ENCODE measurements at places on chromosomes 2 and 18. TPM values are rescaled to one million over a fixed set of nuclear protein-coding genes. Genes with fewer than 3 reads are reported as not detected.
A peak's percentile ranks its signal among the peaks of the same experiment; 100 is the strongest.

DNA sequence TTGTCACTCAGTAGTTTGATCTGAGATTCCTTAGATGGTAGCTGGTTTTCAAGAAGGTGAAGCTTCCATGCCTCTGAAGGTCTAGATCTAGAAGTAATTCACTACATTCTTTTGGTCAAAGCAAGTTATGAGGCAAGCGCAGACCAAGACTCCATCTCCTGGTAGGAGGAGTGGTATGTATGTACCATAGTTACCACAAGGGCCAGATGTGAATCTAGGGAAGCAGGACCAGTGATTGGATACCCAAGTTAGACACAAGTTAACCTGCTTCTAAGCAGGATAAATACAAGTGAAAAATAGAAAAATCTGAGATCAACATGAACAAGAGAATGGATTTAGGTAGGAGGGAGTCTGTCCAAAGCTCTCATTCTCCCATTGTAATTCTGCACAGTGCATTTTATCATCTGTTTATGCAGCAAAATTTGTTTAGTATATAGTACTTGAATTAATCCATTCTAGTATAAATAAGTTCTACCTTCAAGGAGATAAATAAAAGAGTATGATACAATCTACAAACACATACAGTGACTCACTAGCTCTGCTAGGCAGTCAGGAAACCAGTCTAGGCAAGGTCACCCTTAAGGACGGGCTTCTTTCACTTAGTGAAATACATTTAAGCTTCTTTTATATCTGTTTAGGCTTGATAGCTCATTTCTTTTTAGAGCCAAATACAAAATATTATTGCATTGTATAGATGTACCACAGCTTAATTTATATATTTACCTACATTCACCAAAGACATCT, 14.2 kb upstream of the DOCK10 start:
- no peaks in the 10 kb centered on the region for H3K27me3 ChIP-seq
- peak overlapping the region; percentile 5 for H3K4me3 ChIP-seq
- no peaks in the 10 kb centered on the region for H3K36me3 ChIP-seq
- peaks cover 51% of the 10 kb centered on the region for H3K4me1 ChIP-seq
- H3K27ac ChIP-seq, result no peak overlapping the region
- DNase-seq, result no peak

The SERPINB2 gene
- polyA plus RNA-seq, result not detected

The PARD6G gene
- polyA plus RNA-seq, result 0.32 TPM

DNA sequence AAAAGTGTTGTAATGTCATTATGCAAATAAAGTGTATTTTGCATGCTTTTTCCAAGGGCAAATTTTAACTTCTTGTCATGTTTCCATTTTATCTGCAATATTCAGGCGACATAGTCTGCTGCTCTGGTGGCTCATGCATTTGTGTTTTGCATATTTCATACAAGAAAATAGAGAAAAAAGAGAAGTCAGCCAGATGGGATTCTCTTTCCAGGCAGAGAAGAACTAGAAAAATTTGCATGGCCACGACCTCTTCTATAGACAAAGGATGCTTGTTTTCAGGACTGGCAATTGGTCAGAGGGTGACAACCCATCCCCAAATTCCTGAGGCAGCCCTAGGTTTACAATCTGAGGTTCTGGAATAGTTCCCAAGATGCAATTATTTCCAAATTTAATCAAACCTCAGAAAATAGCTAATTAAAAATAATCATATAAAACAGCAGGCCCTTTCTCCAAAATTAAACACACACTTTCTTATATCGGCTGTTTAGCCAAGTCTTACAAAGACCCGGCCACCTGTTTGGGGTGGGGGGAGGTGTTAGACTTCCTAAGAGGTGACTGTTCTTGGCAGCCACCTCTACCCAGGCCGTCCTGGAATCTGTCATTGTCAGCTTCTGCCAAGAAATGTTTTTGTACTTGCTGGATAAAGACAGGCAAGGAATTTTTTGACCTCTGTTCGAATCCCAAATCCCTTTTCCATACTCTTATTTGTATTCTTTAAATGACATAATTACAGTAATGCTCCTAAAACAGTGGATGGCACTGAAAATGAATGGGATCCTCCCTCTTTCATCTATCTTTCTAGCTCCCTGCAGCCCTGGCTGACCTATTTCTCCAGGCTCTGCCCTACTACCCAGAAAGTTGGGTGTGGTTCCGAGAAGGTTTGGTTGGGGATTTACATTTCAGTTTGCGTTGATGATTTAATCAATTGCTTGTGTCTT, 20.8 kb upstream of the SOS1 start:
- no peak for DNase-seq
- H3K4me3 ChIP-seq, result no peak overlapping the region
- H3K27me3 ChIP-seq, result no peaks in the 10 kb centered on the region
- peak overlapping the region; percentile 59 for H3K27ac ChIP-seq

All from CD8-positive, alpha-beta memory T cell (primary cell).